Stimulated activated CD4-positive, alpha-beta T cell treated with anti-CD3 and anti-CD28 coated beads, Interleukin-1b, Interleukin-23, amount 100 ng/mL, for 1 hour (primary cell): ENCODE measurements at places on chromosomes 11 and 22.

DNA sequence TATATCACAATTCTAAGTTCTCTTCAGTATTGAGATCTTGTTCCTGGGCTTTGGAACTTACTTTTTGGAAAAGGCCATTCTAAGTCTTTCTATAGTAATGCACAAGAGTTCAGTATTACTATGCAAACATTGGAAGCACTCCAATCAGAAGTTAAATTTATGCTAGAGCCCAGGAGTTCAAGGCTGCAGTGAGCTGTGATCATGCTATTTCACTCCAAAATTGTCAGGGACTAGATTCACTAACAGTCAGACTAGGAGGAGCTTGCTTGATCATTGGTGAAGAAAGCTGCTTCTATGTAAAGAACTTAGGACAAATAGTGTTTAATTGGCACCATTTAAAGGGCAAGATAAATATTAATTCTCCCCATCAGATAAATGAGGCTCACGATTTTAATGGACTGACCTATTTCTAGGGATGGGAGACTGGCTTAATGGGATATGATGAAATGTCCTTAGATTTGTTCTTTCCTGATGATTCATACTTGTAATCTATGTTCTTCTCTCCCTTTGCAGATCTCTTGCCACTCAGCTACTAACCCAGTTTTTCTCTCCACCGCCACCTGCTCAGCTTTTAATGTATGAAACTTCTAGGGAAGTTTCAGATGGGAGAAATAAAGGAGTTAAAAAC is 32.6 kb upstream of the TMEM123 start:
- DNase-seq: no peak

DNA sequence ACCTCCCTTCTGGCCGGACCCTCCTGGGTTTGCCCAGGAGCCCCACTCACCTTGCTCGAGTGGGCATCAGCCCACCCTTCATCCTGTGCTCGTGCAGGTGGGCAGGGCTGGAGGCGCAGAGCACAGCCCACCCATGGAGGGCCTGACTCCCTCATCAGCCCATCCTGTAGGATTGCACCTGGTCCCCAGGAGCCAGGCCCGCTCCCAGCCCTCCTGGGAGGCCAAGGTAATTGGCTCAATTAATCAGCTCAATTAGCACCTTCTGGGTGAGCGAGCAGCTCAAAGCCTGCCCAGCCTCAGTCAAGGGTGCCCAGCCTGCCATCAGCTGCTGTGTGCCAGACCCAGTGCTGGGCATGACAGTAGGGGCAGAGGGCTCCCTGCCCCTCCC is 58.1 kb upstream of the NECTIN1 start:
- DNase-seq: no peak

GRCh38 chr22:50274311-50274710 is 4.1 kb upstream of the MAPK11 start:
- no peak for DNase-seq

DNA sequence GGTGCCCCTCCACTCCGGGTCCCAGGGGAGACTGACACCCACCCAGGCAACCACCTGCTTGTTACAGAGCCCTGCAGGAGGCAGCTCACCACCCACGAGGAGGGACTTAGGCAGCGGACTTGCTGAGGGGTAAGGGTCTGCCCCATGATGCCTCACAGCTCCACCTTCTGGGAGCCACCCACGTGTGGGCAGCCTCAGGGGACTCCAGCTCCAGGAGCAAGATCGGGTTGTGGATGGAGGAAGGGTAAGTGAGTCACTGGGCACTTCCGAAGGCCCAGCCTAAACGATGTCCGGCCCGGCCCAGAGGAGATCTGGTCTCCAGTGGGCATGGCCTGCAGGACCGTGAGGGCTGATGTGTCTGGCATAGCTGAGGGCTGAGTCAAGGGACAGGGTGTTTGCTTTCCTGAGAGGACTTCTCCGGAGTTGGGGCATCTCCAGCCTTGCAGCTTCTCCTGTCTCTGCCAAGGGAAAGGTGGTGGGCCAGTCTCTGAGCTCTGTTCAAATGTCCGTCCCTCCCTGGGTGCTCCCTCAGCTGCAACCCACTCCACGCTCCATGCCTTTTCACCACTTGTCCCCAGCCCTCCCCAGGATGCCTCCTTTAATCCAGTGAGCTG is 32.3 kb upstream of the P2RY2 start:
- DNase-seq: no peak

DNA sequence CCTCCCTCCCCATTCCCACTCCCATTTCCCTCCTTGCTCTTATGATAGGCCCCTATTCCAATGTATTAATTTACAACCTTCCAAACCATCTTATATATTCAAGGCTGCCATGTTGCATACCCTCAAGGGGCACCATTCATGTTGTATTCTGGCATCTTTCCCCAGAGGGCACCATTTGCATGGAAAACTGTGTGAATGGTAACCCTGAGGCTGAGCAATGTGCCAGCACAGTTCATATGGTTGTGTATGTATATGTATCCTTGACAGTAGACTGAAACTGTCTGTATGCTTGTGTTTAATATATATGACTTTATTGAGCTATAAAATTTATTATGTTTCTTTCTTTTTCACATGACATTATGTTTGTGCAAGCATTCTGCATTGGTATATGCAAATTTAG is 7.3 kb downstream of the RASSF10 start:
- DNase-seq: no peak

- DNase-seq: no peak
Measured at GRCh38 chr11:86978247-86978646, 23.1 kb upstream of the FZD4 start.

- DNase-seq: no peak
Measured at GRCh38 chr11:93655581-93656255, 5.8 kb upstream of the CEP295 start.

DNA sequence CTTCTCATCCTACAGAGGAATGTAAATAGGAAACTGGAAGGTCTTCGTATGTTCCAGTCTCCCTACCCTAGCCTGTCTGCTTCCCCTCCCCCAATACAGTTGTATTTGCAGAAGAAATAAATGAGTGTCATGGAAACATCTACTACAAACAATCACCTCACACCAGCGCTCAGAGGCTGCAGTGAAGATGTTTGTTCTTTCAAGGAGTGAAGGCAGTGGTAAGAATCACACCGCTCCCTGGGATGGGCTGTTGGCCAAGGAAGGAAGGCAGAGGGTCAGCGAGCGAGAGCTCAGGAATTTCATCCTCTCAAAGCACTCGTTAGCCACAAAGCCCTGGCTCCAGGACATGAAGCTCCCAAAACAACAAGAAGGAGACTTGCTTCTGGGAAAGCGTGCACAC is 1.1 kb upstream of the IGSF9B start:
- DNase-seq: no peak

GRCh38 chr11:44817207-44817949 is 90.6 kb downstream of the TSPAN18 start:
- DNase-seq: no peak

GRCh38 chr11:119087123-119087522 is 2.4 kb downstream of the HMBS start:
- no peak for DNase-seq

- DNase-seq: no peak
Measured at GRCh38 chr22:24855794-24856193, 49.8 kb downstream of the SGSM1 start.

DNA sequence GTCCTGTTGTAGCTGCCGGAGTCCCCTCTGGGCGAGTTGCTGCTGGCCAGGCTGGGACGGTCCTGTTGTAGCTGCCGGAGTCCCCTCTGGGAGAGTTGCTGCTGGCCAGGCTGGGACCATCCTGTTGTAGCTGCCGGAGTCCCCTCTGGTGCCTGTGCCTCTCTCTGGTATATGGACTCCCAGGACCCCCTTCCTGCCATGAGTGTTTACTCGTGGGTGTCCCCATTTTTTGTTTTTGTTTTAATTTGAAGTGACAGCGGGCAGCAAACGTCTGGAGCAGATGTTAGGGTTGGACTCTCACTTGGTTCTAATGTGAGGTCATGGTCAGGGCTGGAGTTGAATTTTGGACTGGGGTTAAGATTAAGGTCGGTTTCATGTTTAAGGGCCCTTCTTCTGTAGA is 14.2 kb downstream of the SHANK3 start:
- no peak for DNase-seq

DNA sequence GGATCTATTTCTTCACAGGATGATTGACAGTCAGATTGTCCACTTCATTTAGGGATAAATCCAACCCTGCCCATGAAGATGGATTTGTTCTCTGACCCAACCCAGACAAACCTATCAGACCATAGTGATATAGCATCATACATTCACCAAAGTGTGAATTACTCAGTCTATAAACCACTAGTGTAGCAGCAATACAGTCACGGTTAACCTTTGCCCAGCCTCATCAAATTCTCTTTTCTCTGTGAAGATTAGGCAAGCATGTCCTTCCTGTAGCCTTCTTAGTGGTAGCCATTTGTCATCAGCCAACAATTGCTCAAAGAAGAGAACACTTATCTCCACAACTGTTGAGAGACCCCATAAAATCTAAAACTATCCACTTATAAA is 14.4 kb upstream of the BIRC2 start:
- no peak for DNase-seq

- no peak for DNase-seq
Measured at GRCh38 chr11:76701294-76702040, 30.9 kb upstream of the LRRC32 start.

DNA sequence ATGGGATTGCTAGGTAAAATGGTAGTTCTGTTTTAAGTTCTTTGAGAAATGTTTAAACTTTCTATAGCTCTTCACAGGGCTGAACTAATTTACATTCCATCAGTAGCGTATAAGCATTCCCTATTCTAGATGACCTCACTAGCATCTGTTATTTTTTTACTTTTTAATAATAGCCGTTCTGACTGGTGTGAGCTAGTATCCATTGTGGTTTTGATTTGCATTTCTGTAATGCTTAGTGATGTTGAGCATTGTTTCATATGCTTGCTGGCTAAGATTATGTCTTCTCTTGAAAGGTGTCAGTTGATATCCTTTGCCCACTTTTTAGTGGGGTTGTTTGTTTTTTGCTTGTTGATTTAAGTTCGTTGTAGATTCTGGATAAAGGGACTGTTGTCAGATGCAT is 35.9 kb downstream of the MMP27 start:
- DNase-seq: no peak

DNA sequence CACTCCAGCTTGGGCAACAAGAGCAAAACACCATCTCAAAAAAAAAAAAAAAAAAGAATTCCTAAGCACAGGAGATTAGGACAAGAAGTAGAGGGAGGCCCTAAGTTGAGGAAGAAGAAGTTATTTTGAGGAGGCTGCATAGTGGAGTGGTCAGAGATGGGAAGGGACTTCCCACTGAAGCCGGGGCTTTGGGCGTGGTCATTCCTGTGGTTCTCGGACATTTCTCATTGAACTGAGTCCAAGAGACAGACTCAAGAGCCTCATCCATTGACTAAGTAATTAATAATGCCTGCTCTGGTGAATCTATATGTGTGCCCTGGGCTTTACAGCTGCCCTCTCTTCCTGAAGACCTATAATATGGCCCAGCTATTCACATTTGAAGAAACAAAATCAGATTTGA is 53.2 kb upstream of the FTH1 start:
- no peak for DNase-seq

GRCh38 chr11:119739021-119739703 is 10.2 kb upstream of the NECTIN1 start:
- no peak for DNase-seq

GRCh38 chr22:49488943-49489342 is 338.7 kb downstream of the BRD1 start:
- DNase-seq: no peak

DNA sequence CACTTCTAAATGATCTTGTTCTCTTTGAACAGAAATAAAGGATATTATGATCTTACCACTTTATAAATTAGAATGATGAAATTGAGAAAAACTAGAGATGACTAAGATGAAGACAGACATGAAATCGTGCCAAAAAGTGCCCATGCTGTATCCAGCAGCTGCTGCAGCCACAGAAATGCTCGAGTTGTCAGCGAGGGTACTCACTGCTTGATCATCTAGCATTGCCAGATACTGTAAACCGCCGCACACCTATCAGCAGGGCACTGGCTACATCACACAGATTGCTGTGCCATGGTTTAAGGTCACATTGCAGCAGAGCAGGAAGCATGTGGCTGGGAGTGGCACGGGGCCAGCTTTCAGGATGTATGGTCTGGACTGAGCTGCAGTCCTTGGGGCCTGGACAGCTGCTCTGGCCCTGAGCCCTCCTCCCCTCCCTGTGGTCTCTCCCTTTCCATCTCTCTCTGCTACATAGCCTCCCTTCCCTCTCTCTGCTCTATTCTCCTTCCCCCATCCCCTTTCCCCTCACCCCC is 51.0 kb upstream of the SEPTIN5 start:
- no peak for DNase-seq

GRCh38 chr22:25353516-25354445 is 134.3 kb downstream of the CRYBB2 start:
- DNase-seq: no peak

DNA sequence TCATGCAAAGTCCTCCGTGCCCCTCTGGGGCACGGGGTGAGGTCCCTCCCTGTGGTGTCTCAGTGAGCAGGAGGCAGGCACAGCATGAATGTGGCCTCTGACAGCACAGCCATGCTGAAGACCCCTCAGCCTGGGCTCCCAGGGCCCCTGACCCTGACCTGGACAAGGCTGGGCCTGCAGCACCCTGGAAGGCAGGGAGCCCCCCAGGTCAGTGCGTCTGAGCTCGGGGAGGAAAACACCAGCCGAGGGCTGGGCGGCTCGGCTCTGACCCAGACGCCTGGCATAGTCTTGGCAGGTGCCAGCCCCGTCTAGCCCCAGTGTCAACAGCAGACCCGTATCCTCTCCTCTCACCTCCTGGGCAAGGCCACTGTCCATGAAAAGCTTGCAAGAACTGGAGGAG is 1276.6 kb downstream of the BRD1 start:
- DNase-seq: no peak

- DNase-seq: no peak
Measured at GRCh38 chr11:90343673-90344072, 120.8 kb upstream of the CHORDC1 start.

- DNase-seq: no peak
Measured at GRCh38 chr11:29162491-29162890, 854.3 kb downstream of the KCNA4 start.

DNA sequence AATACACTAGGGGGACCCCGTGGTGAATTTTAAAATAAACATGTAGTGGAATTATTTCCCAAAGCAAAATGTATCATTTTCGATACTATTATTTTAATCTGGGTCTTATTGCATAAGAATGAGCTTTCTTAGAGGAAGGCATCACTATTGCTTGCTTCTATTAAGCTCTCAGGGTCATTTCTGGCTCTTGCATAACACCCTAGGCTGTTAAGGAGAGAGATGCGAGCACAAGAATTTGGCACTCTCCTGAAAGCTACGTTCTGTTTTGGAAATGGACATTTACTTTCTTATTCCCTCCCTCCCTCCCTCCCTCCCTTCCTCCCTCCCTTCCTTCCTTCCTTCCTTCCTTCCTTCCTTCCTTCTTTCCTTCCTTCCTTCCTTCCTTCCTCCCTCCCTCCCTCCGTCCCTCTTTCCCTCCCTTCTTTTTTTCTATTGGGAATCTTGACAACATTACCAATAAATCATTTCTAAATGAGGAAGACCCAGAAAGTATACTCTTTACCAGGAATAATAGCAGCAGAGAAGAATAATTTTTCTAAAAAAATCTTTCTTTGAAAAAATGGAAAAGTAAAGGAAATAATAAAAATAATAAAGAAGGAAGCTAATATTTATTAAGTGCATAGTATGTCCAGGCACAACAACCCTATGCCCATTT is 83.6 kb upstream of the BDNF start:
- no peak for DNase-seq
